ENCODE measurements at places on chromosomes 13 and 19.

- DNase-seq, result no peak
Observed at GRCh38 chr19:15248648-15249527, 16.6 kb upstream of the EPHX3 start.

GRCh38 chr19:16594131-16594586 lies 21.9 kb upstream of the SLC35E1 start:
- peak; percentile 54 for DNase-seq

GRCh38 chr13:94706843-94707399 lies 5.4 kb downstream of the SOX21 start:
- no peak for DNase-seq

DNA sequence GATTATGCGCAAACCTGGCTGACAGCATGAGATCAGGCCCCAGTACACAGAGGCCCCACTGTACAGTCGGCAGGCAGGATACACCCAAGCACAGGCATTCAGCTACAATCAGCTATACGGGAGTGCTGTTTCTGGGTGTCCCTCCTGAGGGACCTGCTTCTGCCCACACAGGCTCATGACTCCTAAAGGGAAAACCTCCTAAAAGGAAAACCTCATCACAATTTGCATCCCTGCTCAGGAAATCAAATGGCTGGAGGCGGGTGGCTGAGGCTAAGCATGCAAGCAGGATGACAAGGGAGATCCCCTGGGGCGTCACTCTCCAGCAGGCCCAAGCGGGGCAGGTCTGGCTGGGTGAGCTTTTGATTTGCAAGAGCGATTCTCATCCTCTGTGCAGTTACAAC lies 99.8 kb downstream of the CRYL1 start:
- no peak for DNase-seq

DNA sequence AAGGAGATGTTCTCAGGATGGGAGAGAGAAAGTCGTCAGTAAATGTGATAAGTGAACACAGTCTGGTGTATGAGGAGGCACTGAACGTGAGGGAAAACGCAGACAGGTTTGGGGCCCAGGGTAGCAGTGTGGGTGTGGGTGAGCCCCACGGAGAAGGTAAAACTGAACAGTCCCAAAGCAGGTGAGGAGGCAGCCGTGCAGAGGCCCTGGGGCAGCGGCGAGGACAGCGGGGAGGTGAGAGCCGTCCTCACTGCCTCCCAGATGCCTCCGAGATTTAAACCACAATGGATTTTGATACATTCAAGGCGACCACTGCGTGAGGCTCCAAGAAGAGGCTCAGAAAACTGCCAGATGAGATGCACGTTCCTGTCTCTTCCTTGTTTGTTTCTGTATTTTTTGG lies 14.5 kb upstream of the SHC2 start:
- no peak for DNase-seq

DNA sequence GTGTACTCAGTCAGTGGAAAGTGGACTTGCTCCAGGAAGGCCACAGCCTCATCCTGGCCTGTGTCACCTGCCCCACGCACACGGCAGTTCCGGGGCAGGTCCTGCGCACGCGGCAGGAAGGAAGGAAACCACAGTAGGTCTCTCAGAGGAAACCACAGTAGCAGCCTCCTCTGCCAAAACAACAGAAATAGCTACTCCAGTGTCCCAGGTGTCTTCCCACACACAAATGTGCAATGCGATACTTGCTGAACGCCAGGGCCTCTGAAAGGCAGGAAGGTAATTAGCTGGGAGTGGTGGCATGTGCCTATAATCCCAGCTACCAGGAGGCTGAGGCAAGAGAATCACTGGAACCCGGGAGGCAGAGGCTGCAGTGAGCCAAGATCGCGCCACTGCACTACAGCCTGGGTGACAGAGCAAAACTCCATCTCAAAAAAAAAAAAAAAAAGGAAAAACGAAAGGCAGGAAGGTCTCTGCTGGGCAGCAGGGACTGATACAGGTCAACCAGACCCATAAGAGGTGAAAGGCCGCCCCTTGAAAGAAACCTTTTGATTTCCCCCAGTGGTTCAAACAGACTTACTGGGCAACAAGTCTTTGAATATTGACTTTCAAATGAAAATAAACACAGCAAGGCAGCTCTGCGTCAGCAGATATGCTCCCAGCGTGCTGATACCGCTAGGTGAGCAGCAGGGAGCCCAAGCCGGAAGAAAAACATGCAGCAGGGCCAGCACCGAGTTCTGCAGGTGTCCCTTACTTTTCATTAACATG lies 49.5 kb downstream of the CRYL1 start:
- DNase-seq, result peak; percentile 57

DNA sequence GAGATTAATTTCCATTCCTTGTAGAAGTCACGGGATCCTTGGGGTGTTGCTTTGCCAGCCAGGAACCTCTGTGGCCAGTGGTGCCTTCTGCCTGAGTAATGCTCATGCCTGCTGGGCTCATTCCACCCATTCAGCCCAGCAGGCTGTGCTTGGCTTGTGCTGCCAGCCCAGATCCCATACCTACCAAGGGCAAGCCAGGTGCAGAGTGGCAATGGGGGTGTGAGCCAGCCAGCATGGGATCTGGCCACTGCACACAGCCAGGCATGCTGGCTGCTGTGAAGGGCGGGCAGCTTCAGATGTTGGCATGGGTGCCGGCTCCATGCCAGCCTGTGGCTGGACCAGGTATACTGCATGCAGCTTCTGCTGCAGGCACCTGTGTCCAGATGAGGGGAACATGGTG lies 42.5 kb downstream of the WDFY2 start:
- no peak for DNase-seq

GRCh38 chr13:98203646-98204326 lies 26.7 kb upstream of the RNF113B start:
- DNase-seq, result no peak

GRCh38 chr13:26528527-26528926 lies 29.0 kb upstream of the WASF3 start:
- no peak for DNase-seq

DNA sequence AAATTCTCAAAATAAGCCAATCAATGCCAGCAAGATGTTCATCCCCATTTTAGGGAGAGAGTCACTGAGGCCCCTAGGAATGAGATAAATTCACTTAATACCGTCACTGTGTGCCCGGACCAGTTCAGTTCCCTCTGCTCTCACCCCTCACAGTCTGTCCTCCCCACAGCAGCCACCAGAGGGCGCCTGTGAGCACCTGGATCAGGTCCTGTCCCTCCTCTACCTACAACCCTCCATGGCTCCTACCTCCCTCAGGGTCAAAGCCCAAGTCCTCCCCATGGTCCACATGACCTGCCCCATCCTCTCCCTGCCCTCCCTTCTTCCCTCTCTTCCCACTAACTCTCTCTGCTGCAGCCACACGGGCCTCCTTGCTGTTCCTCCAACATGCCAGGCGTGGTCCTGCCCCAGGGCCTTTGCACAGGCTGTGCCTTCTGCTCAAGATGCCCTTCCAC lies 42.0 kb upstream of the NFIC start:
- DNase-seq, result peak; percentile 45

Data from effector memory CD4-positive, alpha-beta T cell (primary cell).